ENCODE measurements at places on chromosomes 3 and 15.
A peak's percentile ranks its signal among the peaks of the same experiment; 100 is the strongest.

GRCh38 chr3:196219194-196219969, 3.0 kb downstream of the SLC51A start:
- DNase-seq, result peak; percentile 45

DNA sequence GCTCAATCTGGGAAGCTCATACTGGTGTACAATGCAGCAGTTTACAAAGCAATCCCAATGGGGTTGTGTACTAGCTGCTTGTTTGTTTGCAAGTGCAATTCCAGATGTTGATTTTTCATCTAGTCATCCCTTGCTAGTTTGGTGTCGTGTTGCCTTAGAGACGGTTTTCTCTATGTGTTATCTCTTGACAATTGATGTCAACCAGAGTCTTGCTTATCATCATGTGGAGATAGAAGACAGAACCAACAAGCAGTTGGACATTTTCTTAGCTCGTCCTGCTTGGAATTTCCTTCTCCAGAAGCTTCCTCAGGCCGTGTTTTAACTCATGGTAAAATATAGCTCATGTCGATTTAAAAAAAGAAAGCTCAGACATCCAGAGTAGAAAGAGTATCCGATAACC, 262.0 kb upstream of the KCNH8 start:
- DNase-seq, result no peak

DNA sequence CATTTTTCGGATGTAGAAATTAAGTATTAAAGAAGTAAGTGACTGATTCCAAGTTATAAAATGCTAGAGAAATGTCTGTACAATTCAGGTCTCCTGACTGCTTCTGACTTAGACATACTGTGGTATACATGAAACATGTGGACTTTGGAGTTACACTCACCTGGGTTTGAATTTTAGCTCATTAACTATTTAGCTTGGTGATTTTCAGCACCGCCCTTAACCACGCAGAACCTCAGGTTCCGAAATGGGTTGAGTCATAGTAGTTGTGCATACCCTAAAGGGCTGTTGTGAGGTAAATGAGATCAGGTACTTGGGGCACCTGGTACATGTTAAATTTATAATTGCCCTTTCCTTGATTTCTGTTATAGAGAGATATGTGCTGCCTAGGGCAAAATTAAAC, 32.9 kb upstream of the UTS2B start:
- DNase-seq, result no peak

DNA sequence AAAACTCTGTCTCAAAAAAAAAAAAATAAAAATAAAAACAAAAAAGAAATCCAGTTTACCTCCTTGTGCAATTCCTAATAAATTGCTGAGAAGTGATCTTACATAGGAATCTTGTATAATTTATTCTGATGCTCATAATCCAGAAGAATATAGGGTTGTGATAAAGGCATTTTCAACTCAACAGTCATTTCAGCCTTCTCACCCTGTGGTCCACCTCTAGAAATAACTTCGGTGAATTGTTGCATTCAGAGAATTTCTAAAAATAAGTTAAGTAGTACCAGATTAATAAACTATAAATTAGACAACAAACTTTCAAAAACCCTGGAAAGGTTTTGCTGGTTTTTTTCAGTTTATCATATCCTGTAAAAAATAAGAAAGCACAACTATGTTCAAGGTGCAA, 20.2 kb downstream of the RAF1 start:
- no peak for DNase-seq

- DNase-seq, result no peak
These were observed 150.4 kb downstream of the TIGIT start for GRCh38 chr3:114444216-114444615.

- no peak for DNase-seq
These were observed 74.2 kb downstream of the SNTN start for GRCh38 chr3:63726656-63727055.

GRCh38 chr3:10354361-10355015, 33.6 kb upstream of the SEC13 start:
- DNase-seq, result no peak

GRCh38 chr3:106172780-106173179, 304.0 kb upstream of the CBLB start:
- DNase-seq, result no peak

DNA sequence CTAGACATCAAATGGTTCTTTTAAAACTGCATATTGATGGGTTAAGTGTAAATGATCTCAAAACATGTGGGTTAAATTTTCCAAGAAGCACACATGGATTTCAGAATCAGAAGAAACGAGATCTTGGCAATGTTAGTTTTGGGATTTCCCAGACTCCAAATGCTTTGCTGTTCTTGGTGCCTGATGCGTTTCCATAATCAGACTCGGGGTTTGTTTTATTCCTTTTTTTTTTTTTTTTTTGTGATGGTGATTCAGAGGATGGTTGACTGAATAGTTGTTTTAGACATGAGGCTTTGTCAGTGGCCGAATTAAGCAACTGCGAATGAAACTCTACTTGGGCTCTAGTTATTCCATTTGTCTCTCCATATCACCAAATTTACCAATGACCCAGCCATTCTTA, 52.2 kb upstream of the FAM98B start:
- DNase-seq, result no peak

DNA sequence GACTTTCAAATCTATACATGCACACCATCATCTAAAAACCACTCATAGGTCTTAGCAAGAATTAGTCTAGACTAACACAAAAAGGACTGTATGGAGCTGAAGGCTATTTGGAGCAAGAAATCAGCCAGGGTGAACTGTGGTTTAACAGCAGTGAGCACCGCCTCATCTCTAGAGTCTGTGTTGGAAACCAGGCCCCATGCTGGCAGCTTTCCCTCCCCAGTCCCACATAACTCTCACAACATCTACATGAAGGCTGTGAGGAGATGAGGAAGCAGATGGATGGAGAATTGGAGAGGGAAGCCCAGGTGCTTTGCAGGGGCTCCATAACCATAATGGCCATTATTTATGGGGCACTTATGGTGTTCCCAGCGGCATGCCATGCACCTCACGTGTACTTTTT, 133.2 kb upstream of the TOPAZ1 start:
- DNase-seq, result no peak

- DNase-seq, result no peak
These were observed 83.5 kb upstream of the VGLL4 start for GRCh38 chr3:11727207-11727606.

- DNase-seq, result no peak
These were observed 5.6 kb downstream of the CCDC9B start for GRCh38 chr15:40334941-40335795.

DNA sequence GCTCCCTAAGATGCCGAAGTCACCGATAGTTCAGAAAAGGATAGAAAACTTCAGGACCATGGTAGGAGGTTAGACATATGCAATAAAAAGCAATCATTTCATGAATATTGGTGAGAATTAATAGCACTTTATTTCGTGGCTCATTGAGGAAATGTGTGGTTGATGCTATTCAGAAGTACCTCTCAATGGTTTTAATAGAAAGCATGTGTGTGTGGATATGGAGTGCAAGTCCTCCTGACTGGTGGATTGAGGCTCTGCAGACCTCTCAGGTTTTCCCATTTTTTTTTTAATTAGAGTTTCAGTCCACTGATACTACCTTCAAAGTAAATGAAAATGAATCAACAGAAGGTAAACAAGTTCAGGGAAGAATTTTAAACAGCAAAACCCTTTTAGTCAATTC, 384.3 kb upstream of the RARB start:
- DNase-seq, result no peak

DNA sequence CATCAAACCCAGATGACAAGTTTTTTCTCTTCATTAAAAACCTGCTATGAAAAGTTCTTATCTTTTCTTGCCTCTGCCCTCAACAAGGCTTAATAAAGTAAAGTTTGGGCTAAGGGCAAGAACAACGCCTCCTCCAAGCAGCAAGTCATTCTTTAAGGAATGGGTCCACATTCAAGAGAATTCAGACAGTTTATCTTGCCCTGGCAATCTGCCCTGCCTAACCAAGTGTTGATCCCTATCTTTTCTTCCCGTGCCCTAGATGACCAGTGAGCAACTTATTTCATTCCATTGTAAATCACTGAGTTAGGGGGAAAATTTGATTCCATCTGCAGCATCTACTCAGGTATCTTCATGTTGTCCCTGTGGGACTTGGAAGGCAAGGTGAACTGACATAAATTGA, 370.3 kb upstream of the DPPA4 start:
- DNase-seq, result no peak

DNA sequence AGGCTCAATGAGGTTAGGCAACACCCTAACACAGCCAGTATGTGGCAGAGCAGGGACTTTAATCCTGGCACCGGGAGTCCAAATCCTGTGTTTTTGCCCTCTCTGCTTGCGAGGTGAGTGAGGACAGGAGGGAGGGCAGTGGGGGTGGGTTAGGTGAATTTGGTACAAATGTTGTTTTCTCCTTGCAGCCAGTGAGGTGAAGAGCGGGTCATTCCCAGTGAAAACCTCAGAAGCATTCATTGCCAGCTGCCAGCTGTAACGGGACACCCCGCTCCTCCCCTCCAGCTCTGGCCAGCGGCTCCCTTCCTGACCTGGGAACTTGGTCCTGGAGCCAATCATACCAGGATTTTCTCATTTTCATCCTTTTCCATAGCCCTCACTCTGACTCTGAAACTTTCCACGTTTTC, 45.7 kb upstream of the RAB6B start:
- DNase-seq, result no peak

DNA sequence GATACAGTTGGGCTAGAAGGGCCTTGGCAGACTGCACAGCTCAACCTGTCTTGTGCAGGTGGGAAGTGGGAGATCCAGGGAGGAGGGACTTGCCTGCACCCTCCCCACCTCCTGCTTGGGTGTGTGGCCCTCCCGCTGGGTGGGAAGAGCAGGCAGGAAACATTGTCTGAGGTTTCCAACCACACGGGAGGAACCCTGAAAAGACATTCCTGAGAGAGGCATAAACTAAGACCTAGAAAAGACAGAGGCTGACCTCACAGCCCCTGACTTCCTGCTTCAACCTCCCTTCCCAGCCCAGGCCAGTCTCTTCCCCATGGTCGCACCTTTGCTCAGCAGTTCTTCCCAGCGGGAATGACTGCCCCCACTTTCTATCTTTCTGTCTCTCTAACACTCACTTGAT, 46.3 kb upstream of the INSYN1 start:
- DNase-seq, result no peak

- no peak for DNase-seq
These were observed 9.1 kb downstream of the BFSP2 start for GRCh38 chr3:133408961-133409360.

- peak; percentile 10 for DNase-seq
These were observed 36.8 kb upstream of the TSPAN3 start for GRCh38 chr15:77107531-77108355.
